ENCODE measurements at places on chromosomes 5 and 9.

DNA sequence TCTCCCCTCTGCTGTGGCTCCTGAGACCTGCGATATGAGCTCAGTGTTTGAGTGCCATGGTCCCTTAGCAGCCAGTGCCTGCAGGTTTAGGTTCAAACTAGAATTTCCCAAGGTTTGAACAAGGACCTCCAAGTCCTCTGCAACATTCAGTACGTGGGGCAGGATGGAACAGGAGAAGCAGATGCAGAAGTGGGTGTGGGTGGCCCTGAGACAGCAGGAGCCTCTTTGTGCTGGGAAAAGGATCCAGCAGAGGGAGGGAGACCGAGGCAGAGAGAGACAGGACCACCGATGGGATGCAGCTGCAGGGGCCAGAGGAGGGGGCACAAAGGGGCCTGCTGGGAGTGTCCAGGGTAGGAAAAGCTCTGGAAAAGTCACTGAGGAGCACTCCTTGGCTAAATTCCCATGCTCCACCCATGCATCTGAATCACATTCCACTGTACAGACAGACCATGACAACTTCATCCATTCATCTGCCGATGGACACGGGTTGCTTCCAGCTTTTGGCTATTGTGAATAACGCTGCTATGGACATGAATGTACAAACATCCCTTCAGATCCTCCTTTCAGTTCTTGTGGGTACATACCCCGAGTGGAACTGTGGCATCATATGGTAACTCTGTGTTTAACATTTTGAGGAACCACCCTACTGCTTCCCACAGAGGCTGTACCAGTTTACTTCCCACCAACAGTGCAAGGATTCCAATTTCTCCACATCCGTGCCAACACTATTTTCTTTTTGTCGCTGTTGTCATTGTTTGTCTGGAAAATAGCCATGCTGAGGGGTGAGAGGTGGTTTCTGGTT is 26.7 kb upstream of the SUSD3 start:
- DNase-seq, result no peak

GRCh38 chr5:124403281-124403680 is 343.2 kb downstream of the ZNF608 start:
- DNase-seq, result no peak

- DNase-seq, result no peak
Observed at GRCh38 chr5:110377361-110377760, 349.1 kb downstream of the TMEM232 start.

DNA sequence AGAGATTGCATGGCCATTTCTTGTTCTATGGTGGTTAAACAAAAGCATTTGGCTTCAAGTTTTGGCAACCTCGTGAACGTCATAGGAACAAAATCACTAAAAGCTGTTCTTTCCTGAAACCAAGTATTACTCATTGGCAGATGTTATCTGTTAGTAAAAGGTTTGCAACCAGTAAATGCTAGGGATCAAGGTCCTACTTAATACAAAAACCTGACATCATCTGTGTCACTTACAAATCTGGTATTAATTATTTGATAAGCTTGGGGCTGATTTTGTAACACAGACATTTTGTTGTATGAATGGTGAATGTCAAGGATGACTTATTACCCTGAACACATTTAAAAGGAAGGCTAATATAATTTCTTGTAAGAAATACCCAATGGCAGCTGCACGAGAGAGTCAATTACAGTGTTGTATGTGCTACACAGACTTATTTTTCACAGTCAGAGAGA is 486.4 kb upstream of the ZNF608 start:
- no peak for DNase-seq

- DNase-seq, result no peak
Observed at GRCh38 chr9:110728058-110728457, 59.5 kb downstream of the MUSK start.

DNA sequence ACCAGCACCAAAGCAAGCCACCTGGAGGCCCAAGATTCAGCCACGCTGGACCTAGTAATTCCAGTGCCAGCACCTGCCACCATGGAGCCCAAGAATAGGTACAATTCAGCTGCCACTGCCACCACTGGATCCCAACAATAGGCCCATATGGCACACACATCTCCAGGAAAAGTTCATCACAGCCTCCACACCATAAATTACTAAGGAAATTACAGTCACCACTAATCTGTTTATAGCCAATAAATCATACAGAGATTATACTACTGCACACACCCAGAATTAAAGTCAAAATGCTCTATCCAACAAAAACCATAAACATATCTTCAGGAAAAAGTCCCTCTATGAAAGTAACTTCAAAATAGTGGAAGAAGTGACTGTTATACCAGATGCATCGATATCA is 242.8 kb downstream of the SPATA31D1 start:
- no peak for DNase-seq

DNA sequence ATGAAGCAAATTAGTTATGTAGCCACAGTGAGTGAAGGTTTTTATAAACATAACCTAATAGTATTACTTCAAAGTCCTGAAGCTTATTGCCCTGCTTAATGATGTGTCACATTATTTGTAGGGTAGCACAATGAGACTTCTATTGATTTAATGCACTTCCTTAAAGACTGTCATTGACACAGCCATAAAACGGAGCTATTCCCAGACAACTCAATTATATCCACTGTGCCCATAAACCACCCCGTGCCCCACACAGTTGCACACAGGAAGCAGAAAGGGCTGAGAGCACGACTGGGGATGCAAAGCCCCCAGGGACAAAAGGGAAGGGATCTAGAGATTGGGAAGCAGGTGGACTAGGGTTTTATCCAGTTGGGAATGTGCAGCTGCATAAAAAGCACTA is 37.0 kb downstream of the TRIM32 start:
- DNase-seq, result no peak

GRCh38 chr9:116987721-116988485 is 300.8 kb downstream of the TRIM32 start:
- DNase-seq, result no peak

DNA sequence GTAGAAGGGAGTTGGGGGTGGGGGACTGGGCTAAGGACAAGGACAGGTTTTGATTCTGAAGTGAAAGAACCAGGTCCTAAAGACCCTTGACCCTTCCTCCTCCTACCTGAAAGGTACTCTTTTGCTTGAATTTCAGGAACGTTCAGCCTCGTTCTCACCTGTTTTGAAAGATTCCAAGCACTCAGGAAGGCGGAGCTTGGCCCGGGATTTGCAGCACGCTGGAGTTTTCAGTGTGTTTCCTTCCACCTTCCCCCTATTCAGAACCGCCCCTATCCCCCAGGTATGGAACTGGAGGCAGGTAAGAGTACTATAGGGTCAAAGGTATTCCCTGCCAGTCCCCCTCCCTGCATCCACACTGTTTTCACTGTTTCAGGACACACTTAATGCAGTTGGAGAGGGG is 7.1 kb downstream of the EGR1 start:
- no peak for DNase-seq

DNA sequence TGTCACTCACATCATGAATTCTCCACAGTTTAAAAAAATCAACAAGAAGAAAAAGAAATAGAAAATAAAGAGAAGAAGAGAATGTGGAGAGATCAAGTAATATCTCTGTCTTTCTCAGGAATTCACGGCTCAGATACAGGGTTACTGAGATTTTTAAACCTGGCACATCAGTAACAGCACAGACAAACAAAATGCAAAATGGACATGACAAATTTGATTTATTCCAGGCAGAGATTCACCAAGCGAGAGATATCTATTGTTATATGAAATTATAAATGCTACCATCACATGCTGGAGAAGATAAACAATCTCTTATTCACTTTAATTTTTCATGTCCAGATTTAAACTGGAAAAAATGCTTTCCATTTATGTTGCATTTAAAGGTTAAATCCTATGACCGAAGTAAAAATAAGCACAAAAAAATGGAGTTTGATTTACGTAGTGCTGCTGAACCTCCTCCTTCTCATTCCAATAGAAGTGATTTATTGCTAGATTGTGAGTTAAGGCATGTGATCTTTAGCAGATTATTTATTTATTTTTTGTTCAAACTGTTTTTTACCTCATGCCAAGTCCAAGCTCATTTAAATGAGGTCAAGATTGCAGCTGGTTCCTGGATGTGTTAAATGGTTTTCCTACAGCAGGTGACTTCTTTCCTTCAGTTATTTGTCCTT is 926.4 kb downstream of the MAT2B start:
- no peak for DNase-seq

DNA sequence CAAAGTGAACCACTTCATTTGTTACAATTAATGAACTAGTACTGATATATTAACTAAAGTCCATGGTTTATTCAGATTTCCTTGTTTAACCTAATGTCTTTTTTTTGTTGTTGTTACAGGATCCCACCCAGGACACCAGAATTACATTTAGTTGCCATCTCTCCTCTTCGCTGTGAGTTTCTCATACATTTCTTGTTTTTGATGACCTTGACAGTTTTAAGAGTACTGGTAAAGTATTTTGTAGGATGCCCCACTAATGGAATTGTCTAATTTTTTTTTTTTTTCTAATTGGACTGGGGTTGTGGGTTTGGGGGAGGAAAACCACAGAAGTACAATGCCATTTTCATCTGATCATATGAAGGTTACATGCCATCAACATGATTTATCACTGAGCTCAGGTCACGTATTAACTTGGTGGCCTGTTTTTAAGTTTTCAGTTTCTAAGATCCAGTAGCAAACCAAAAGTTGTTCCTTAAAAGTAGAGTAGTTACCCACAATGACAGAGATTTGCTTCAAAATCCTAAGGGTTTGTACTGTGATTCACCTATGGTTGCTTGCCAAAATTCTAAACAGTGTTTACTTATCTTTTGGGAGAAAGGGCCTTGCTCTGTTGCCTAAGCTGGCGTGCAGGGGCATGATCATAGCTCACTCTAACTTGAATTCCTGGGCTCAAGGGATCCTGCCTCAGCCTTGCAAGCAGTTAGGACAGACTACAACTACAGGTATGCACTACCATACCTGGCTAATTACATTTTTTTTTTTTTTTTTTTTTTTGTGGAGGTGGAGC is 4.5 kb upstream of the OTULIN start:
- DNase-seq, result no peak

- DNase-seq, result no peak
Observed at GRCh38 chr5:130714200-130714599, 450.9 kb downstream of the HINT1 start.

GRCh38 chr5:21140987-21141386 is 1153.0 kb upstream of the CDH18 start:
- DNase-seq, result no peak
